Coronary artery (tissue), 2 donors: ENCODE measurements at places on chromosomes 16 and 17.

GRCh38 chr16:53415504-53415903 lies 18.8 kb upstream of the RBL2 start:
- DNase-seq, result no peak

GRCh38 chr17:31250229-31250628 lies 46.8 kb downstream of the OMG start:
- no peak for DNase-seq

GRCh38 chr17:7122381-7122780 lies 7.8 kb upstream of the ASGR2 start:
- DNase-seq, result no peak

- DNase-seq, result no peak
Observed at GRCh38 chr17:33779234-33779591, 475.9 kb upstream of the CCL2 start.

GRCh38 chr17:2274414-2274813 lies 29.2 kb downstream of the SMG6 start:
- no peak for DNase-seq

DNA sequence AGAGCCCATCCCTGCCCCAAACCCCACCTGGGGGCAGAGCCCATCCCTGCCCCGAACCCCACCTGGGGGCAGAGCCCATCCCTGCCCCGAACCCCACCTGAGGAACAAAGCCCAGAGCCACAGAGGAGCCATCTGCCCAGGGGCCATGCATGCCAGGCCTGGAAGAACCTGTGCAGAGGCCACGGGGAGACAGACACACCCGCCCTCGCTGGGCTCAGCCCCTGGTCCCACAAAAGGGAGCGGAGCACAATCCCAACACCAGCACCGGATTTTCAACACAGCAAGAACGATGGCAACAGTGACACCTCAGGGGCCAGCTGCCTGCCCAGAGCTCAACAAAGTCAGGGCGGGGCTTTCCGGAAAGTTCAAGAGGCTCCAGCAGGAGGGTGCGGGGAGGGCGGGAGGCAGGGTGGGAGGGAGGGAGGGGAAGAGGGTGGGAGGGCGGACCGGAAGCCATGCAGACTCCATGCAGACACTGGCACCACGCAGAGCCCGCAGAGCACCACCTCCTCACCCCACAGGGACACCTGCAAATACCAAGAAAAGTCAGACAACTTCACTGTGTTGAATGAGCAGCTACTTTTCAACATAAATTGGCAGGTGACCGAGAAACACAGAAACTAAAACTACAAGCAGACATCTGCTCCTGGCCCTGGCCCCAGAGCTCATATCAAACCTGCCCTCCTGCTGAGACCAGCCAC lies 27.9 kb upstream of the C16orf95 start:
- no peak for DNase-seq

DNA sequence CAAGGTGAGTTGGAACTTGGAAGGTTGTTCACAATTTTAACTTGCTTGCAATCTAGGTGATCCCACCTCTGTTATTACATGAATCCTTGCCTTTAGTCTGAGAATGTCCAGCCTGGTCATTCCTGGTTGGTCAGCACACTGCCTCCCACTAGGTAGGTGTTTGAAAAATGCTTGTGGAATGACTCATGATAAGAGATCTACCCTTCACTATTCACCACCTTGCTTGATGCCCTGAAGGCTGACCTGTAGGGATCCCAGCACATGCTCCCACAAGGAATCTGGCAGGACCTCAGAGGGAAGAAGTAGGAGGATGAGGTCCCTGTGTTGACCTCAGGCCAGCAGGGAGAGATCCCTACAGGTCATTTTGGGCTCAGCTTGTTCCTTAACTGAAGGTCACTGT lies 30.2 kb upstream of the ABCA3 start:
- no peak for DNase-seq

DNA sequence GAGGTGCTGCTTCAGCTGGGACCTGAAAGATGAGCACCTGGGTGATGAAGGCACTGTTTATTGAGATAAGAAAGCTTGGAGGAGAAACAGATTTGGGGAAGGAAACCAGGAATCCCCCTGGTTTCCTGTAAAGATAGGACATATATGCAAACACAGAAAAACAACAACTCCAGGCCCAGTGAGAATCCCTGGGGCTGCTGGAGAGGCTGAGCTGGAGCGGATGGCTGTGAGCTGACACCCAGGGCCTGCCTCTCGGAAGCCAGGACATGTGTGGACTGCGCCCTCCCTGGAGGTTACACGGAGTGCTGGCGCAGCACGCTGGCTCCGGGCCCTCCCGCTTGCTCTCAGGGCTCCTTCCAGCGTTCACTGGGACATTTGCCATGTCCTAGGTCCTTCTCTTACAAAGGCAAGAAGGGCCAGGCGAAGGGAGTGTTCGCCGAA lies 57.5 kb downstream of the CYB5B start:
- peak; percentile 91 for DNase-seq

- no peak for DNase-seq
Observed at GRCh38 chr16:85959686-85960085, 60.7 kb downstream of the IRF8 start.

DNA sequence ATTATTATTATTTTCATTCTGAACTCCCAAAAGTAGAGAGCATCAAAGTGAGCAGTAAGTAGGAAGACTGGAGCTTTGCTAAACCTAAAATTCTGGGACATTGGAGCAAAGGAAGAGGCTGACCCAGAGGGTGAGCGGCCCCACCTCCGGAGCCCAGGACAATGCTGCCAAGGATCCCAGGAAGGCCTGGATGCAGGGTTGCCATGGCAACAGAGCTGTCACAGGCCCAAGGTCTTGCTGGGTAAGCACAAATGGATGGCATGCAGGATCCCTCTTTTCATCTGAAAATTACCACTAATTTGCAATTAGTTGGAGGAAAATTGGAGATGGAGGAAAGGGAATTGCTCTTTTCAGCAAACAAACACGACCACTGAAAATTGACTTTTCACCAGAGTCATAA lies 457.9 kb upstream of the CDH5 start:
- no peak for DNase-seq

- no peak for DNase-seq
Observed at GRCh38 chr17:57946798-57947358, 8.3 kb downstream of the CUEDC1 start.

- no peak for DNase-seq
Observed at GRCh38 chr17:38334480-38335364, 9.0 kb downstream of the GPR179 start.

DNA sequence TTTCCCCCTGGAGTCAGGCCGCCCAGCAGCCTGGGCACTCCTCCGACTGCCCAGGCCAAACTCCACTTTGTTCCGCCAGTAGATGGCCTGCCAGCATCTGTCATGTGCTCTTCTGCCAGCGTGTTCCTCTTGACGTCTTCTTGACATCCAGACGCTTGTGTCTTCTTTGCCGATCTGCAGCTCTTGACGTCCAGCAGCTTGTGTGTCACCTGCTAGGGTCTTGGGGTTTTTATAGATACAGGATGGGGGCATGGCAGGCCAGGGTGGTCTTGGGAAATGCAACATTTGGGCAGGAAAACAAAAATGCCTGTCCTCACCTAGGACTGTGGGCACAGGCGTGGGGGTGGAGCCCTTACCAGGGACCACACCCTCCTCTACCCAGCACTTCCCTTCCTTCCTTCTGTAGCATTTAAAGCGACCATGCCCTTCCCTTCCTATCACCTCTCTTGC lies 88.7 kb downstream of the BMERB1 start:
- DNase-seq, result no peak

DNA sequence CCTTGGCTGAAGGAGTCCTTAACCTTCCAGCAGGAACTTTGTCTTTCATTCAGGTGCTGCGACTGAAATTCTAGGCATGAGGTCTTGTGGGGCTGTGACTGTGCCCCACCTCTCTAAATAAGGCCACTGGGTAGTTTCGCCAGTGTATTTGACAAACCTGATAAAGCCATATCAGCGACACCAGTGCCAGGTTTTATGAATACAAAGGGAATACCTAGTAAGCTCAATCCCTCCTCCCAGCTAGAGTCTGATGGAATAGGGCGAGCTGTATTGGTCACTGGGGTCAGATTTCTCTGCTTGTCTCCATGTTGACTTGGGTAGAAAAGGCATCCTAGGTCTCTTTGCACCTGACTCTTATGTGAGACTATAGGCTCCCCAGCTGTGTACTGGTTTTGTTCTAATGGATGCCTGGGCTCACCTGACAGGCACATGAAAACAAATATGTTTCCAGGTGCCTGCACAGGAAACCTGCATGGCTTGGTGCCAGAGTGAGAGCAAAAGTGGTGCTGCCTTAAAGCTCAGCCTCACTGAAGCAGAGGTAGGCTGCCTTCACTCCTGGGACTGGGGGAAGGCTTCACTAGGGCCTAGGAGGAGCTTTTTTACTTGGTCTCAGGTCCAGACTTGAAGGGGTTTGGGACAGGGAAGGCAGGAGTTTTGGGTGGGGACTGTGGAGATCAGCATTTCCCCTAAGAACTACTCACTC lies 8.3 kb downstream of the SLC7A6 start:
- no peak for DNase-seq

GRCh38 chr16:1816396-1817275 lies 10.0 kb downstream of the HAGH start:
- no peak for DNase-seq

- no peak for DNase-seq
Observed at GRCh38 chr17:4974115-4974670, 6.6 kb upstream of the SPAG7 start.

DNA sequence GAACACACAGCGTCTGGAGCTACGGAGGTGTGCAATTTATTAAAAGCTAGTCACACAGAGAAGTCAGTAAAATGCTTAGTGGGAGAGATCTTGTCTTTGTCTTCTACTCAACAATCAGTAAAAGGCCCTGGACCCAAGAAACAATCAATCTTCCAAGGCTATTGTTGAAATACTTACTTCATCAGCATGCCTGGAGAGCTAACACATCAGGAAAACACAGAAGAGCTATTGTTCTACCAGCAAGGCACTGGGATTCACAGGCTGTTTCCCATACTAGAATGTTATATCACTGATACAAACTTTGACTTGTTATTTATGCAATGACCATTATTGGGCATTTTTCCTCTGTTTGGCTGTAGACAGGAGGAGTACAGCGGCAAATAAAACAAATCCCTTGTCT lies 247.8 kb upstream of the ERCC4 start:
- no peak for DNase-seq

DNA sequence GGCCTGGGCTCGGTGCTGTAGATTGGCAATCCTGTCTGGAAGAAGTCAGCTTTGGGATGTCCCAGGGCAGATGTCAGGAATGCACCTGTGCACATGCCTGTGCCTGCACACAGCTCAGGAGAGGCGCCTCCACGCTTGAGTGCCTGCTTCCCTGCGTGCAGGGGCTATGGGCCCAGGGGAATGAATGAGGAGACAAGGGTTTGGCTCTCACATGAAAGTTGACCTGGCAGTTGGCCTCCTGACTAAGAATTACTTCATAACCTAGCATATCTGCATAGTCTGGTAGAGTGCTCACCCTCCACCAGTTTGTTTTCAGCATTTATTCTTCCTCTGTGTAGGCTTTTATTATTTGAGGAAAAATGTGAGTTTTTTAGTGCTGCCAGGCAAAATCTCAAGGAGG lies 50.0 kb downstream of the PLD6 start:
- DNase-seq, result no peak

GRCh38 chr16:6803176-6803575 lies 529.5 kb upstream of the RBFOX1 start:
- no peak for DNase-seq

DNA sequence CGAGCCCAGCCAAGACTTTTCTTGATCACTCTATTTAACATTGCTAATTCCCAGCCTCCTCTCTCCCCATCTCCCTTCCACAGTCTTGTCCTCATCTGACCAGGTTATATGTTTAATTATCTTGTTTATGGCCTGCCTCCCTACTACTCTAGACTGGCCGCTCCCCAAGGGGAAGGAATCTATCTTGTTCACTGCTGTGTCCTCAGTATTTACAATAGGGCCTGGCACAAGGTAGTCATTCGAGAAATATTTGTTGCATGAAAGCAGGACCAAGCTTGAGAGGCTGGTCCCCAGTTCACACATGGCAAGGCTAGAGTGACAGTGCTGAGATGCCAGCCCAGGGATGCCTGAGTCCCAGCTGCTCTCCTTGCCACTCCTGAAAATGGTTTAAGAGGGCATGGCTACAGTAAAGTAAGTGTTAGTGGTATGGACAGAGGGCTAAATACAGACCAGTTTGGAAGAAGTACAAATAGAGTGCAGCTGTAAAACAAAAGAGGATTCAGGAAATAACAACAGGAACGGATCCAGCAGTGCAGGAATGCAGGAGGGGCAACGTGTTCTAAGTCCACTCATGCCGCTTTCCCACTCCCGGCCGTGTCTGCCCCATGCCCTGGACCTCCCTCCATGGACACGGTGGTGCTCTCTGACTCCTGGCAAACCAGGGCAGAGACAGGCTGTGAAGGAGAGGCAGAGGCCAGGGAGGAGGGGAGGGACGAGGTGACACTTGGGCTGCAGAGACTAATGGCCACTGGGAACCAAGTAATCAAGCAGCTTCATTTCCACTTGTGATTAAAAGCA lies 65.6 kb downstream of the TOM1L2 start:
- no peak for DNase-seq

GRCh38 chr17:31788571-31788946 lies 70.5 kb downstream of the COPRS start:
- DNase-seq, result no peak

DNA sequence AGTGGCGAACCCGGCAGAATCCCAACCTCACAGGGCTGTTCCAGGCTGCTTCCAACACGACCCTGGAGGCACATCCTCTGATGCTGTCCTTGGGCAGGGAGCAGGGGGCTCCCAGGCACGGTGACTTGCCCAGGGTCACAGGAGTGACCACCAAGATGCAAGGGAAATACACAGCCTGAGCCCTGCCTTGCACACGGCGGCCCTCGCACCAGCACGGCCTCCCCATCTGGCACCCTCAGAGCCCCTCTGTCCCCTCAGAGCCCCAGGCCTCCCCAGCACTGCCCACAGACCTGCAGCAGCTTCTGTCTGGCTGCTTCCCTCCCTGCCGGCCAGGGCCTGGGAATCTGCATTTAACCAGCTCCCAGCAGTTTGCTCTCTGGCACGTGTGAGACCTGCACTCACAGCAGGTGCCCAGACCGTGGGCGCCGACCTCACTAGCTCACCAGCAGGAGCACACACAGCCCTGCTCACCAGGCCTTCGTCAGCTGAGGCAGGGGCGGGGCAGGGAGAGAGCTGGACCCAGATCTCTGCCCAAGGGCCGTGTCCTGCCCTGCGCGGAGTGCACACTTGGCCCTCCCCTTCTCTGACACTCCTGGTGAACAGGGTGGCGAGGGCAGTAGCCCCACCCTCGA lies 29.7 kb upstream of the ZC3H18 start:
- DNase-seq, result no peak

DNA sequence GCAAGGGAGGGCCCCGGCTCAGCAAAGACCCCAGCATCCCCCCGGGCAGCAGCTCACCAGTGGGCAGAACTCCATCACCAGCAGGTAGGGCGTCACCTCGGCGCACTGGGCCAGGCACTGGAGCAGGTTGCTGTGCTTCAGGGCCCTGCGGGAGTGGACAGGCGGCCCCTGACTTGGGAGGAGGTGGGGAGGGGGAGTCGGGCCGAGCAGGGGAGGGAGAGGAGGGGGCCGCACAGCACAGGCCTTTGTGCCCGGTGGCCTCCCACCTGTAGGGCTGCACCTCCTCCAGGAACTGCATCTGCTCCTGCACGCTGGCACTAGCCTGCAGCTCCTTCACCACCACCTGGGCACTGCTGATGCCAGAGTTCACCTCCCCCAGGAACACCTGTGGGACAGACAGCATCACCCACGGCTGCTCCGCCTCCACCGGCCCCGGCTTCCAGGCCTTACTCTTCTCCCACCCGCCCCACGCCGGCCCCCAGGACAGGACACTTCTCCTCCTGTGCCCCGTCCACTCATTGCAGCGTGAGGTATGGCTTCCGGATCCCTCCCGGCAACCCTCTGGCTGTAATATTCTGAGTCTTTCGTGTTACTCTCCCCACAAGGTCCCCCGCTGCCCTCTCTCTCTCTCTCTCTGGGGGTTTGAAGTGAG lies 37.7 kb upstream of the PVALEF start:
- DNase-seq, result no peak

- no peak for DNase-seq
Observed at GRCh38 chr17:82022310-82022980, at the start of gene CENPX. Gene CENPX, minus strand, starts transcription at chr17:82022878. Its CDS starts 17 bp downstream, at chr17:82022861.
